GOT3 (cell line): ENCODE measurements at places on chromosomes 7 and 10.

GRCh38 chr7:38846280-38846679, 62.7 kb downstream of the VPS41 start:
- no peak for DNase-seq

- DNase-seq, result no peak
Observed at GRCh38 chr10:17144757-17145156, 15.1 kb upstream of the CUBN start.

GRCh38 chr7:101564778-101565211, 64.3 kb downstream of the MYL10 start:
- DNase-seq, result no peak

GRCh38 chr10:129880191-129880870, 83.7 kb downstream of the EBF3 start:
- DNase-seq, result no peak

DNA sequence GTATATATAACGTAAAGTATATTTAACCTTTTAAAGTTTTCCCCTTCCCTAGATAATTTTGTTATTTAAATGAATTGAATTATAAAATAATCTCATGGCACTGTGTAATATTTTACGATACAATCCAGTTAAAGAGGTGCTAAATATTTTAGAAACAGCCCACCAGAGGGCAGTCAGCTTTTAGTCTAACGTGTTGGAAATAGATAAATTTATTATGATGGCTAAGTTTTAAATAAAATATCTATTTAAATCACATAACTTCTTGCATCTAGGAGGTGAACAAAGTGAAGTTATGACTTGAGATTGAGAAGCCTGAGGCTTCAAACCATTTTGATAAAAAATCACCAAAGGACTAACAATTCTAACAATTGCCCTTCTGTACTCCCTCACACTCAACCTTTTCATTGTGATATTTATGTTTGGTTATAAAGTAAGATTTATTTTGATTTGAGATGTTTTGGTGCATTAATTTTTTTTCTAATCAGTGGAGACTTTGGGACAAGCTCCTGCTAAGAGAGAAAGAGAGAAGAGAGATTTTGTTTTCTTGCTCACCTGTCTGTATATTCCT, 171.5 kb upstream of the SP4 start:
- no peak for DNase-seq

- no peak for DNase-seq
Observed at GRCh38 chr7:128422842-128423241, 13.1 kb upstream of the IMPDH1 start.

GRCh38 chr7:3575753-3576531, 274.9 kb downstream of the SDK1 start:
- no peak for DNase-seq

- DNase-seq, result no peak
Observed at GRCh38 chr10:67988606-67989005, 86.5 kb downstream of the HERC4 start.

DNA sequence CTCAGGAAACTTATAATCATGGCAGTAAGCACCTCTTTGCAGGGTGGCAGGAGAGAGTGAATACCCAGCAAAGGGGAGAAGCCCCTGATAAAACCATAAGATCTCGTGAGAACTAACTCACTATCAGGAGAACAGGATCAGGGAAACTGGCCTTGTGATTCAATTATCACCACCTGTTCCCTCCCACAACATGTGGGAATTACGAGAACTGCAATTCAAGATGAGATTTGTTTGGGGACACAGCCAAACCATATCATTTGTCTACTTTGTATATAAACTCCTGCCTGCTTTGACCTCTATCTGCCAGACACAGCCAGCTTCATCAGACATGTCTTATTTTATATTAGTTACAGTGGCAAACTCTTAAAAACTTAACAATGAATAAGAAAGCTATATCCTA, 50.4 kb downstream of the ARMC3 start:
- DNase-seq, result no peak

DNA sequence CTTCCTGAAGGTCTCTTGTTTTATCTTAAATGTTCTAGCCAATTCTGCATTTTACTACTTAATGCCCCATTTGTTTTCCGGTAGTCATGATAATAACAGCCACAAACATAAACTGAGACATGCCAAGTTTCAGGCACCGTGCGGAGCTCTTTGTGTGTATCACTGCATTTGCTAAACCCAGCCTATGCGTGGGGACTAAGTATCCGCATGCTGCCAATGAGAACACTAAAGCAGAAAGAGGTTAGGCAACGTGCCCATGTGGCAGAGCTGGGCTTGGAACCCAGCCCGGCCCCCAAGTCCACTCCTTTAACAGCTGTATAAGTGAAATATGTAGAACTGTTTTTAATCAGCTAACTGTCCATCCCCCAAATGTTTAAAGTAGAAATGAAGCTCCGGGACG, 54.1 kb downstream of the SLIT1 start:
- DNase-seq, result no peak
